Trophoblast cell (in vitro differentiated cells and primary cell): ENCODE measurements at places on chromosomes 5 and 9.

DNA sequence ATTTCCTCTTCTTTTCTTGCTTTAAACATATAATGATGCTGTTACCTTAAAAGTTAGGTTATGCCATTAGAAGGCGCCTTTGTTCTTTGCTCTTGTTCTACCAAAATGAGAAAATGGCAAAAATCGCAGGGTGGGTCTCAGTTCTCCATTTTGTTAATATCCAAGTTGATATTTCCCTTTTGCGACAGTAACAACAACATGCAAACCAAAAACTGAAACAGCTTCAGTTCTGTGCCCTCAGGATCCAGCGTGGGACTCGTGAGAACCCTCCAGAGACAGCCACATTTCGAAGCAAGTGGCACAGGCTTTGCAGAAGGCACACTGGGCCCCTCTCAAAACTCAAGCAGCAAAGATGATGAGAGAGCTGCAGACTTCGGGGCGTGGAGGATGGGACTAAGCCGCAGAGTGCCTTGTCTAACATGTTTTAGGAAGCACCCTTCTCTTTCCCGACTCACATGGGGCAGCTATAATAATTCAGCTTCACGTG is 33.0 kb upstream of the LCP2 start:
- no peak for DNase-seq

DNA sequence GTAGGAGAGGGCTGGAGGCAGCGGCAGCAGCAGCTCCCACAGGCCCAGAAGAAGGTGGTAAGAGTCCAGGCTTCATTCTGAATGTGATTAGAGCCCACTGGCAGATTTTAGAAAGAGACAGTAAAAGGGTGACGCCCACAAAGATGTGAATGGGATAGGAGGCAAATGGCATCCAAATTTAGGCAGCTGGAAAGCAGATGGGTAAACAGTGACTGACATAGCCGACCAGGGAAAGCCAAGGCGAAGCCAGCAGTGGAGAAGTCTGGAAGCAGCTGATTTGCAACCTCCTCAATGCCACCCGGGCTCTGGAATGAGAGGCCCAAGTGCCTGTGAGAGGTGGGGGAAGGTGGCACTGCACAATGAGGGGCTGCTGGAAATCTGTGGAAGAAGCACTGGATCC is 103.3 kb downstream of the C5orf15 start:
- DNase-seq, result no peak

GRCh38 chr5:42495914-42496313 is 72.7 kb downstream of the GHR start:
- no peak for DNase-seq

DNA sequence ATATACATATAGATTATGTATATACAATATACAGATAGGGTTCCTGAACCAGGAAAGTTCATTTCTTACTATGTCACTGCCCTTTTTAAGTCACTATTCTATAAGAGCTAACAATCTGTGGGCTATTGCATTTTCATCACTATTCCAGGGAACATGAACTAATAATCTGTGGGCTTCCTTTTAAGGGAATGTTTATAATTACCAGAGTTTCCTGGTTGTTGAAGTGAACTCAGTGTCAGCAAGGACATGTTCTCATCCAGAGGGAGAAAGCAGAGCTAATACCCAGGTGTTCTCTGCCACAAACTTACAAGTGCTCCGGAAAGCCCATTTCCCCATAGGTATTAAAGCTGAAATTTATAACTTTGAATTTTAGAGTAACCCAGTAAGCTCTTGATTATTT is 69.6 kb downstream of the CWC27 start:
- DNase-seq, result no peak

- DNase-seq, result no peak
Measured at GRCh38 chr9:34687276-34688030, 3.6 kb downstream of the CCL19 start.

DNA sequence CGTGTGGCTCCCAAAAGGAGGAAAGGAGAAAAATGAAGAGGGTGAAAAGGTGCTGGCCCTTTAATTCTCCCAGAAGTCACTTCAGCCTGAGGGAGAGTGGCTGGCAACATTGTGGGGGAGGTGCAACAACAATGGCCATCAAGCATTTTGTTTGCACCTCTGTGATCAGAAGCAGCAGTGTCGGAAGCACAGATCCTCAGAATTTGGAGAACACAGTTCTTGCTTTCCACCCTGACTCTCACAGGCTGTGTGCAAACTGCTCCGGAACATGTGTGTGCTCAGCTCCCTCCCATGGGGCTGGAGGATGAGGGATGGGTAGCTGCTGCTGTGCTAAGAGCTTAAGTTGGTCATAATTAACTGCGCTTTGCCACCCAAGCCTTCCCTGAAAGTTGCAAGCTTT is 127.1 kb downstream of the DPYSL3 start:
- DNase-seq, result no peak

- DNase-seq, result no peak
Measured at GRCh38 chr9:15180124-15180523, 126.9 kb downstream of the TTC39B start.

DNA sequence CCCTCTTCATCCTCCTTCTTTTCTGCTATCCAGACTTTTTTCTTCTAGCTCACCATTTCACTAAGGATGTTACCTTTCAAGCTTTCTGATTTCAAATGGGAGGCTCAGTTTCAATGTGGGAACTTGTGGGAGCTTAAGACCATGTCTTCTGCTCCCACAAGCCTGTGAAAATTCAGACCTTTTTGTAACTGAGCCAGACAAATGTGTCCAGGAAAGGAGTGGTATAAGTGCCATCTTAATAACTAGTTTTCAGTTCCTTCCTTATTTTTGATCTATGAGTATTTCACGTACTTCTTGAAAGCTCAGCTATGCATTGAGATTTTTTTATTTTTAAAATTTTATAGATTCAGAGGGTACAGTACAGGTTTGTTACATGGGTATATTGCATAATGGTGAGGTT is 4.6 kb upstream of the ERCC6L2 start:
- DNase-seq, result no peak

DNA sequence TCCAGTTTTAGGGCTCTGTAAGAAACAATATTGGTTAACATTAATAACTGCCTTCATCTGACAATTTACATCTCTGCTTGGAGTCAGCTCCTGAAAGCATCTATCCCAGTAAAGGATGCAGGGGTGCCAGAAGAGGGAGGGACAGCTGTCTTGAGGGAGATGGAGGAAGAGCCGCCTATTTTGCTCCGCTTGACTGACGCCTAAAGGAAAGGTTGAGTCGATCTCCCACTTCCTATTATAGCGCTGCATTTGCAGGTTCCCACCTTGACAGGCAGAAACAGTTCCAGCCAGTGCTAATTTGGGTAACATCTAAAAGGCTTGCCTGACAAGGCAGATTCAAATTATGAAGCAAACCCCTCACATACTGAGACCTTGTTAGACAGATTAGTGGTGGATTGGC is 374.6 kb downstream of the SPATA31D1 start:
- no peak for DNase-seq

GRCh38 chr5:153659039-153659736 is 168.7 kb downstream of the GRIA1 start:
- DNase-seq, result peak; percentile 2

GRCh38 chr9:77128125-77128789 is 49.1 kb upstream of the VPS13A start:
- no peak for DNase-seq

GRCh38 chr9:127386249-127386648 is 10.7 kb upstream of the SLC2A8 start:
- no peak for DNase-seq

DNA sequence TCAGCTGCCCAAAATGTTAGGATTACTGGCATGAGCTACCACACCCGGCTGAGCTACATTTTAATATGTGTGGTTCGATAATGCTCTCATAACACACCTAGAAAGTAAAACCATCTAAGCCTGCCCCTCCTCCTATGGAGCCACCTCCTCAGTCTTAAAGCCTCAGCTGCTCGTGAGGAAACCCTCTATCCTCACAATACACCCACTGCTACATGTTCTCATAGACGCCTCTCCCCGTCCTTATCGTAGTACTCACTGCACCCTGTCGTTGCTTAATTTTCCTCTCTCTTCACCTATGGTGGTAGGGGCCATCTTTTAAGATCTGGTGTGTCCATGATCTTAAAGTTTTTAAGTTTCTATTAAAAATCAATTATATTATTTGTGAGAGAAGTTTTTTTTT is 72.9 kb downstream of the RCL1 start:
- no peak for DNase-seq

GRCh38 chr9:89010526-89011111 is 19.4 kb downstream of the S1PR3 start:
- no peak for DNase-seq

DNA sequence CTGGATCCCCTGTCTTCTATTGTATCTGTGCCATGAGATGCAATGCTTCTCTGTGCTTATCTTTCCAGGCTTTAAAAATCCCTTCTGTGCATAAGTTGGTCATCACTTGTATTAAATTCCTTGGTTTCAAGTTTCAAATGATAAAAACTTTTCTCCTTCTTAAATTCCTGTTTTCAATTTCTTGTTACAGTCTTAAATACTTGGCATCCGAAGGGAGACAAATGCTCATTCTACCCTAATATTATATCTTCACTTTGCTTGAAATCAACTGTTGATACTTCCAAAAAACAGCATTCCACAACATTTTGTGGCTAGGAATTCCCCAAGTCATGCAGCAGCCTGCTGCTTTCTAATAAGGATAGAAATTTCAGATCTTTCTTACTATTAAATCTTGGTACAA is 413.2 kb upstream of the ACTBL2 start:
- DNase-seq, result no peak

DNA sequence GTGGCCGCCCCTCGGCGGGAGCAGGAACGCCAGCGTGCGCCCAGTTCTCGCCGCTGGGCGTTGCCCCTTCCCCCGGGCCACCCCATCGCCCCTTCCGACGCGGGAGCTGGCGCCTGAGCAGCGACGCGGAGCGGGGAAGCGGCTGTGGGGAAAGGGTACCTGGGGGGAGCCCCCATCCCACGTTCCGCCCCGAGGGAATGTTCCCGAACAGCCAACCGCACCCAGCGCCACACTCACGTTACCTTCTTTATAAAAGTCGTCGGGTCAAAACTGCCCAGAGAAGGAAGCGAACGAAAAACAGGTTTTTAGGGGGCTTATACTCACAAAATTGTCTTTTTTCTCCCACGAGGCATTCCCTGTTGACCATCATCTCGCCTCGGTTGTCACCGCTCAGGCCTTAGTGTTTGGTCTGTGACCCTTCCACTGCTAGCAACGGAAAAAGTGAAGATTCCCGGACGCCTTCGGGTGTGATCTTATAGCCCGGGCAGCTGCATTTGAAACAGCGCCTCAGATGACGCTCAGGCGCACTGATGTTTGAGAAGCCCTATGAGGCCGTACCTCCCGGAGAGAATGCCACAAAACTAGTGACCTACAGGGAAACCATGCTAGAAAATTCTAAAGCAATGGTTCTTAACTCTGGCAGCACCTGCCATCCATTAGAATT is 475 bp upstream of the GOLM1 start:
- peak; percentile 38 for DNase-seq

DNA sequence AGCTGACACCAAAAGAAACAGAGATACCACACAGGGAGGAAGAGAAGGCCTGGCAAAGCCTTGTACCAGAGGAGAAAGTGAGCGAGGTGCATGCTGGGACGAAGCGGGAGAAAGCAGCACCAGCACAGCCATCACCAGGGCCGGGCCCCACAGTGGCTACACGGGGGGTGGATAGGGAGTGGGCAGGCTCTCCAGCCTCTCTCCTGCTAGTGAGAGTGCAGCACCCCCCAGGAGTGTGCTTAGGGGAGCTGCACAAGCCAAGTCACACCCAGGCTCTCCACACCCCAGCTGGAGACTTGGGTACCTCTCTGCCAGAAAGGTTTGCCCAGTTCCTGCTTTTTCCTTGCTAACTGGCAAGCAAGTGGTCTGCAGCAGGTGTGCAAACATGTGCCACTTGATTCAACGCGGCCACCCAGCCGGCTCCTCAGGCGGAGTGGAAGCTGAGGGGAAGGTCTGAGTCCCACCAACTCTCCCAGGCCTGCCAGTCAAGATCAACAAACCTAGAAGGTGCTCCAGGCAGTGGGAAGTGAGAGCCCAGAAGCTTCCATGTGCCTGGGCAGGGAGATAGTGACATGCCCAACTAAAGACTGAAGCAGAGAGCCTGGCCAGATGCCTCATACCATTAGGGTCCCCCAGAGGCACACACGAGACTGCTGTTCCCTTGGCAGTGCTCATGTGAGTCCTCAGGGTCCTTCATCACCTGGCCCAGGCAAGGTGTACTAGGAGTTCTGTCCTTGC is 39.9 kb downstream of the BICD2 start:
- DNase-seq, result no peak

DNA sequence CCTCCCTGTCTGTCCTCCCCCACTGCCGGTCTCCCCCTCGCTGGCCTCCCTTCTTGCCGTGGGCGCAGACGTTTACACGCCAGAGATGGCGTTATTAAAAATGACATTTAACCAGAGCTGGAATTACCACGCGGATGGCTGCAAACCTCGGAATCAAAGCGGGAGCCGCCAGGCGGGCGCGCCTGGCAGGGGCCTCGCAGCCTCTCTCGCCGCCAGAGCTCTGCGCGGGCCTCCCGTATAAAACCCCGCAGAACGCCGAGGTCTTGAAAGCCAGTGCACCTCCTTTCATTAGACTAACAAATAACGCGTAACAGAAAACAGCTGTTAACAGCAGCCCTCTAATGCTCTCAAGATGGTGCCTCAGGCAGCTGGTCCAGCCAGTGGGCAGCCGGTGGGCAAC is 10.2 kb downstream of the PRRX2 start:
- DNase-seq, result no peak

DNA sequence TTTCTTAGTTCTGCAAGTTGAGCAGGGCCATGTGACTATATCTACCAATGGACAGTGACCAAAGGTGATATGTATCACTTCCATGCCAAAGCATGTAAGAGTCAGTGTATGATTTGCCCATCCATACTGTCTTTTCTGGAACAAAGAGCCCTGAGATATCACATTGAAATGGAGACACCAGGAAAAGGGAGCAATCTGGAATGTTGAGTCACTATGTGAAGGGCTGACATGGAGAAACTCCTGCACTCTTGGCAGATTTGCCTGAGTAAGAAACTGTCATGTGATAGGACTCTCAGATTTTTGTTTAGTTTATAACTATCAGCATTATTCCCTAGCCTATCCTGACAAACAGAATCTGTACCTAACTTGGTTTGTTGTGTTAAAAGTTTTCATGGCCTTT is 29.8 kb upstream of the TMEM161B start:
- no peak for DNase-seq

DNA sequence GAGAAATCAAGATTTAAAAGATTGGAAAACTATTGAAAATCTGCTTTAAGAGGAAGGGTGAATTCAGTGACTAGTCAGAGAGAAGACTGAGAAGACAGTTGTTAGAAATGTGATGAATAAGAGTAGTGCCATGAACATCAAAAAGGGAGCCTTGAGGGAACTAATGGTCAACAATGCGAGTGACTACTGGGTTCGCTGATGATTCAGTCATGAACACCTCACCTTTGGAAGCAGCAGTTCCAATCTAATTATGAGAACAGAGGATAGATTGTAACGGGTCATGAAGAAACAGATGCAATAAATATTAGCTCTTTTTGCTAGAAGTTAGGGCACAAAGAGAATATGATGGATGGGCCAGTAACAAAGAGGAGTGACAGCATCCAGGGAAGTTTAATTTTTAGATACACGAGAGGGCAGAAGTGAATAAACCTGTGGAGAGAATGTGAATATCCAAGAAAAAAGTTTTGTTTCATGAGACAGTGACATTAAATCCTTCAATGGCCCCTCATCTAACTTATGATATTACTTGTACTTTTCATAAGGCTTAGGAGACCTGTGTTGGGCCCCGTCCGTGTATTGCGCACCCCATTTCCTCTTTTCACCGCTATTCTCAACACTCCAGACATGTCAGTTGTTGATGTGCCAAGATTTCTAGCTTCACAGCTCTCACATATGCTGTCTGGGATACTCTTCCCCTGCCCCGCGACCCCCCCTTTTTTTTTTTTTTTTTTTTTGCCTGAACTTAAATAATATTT is 23.5 kb upstream of the IFNE start:
- DNase-seq, result peak; percentile 34
